Lung (tissue), 17 donors: ENCODE measurements at places on chromosomes 6 and 20. TPM values are rescaled to one million over a fixed set of nuclear protein-coding genes. Genes with fewer than 3 reads are reported as not detected.

DNA sequence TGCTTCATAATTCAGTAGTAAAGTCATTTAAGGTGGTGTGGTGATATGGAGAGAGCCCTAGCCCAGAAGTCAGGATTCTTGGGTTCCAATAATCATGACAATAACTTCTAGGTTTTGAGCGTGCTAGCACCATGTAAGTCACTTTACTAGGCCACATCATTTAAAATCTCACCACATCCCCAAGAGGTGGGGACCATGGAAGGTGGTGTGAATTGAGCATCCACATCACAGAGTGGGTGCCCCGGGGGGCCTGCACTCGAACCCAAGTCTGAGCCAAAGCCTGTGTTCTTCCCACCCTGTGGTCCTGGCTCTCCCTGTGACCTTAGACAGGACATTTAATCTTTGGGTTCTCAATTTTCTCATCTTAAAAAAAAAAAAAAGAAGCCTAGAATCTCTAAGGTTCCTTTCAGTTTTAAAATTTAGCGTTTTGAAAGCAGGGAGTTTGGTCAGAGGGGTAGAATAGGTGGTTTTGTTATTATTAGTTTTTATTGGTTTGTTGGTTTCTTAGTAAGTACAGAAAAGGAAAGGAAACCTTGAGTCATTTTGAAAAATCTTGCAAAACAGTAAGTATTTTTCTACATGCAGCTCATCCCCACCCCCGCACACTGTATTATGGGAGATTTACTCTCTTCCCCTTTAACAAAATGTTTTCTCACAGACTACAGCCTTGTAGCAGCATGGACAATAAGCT lies 26.4 kb downstream of the ARMC2 start:
- peak; percentile 40 for DNase-seq

DNA sequence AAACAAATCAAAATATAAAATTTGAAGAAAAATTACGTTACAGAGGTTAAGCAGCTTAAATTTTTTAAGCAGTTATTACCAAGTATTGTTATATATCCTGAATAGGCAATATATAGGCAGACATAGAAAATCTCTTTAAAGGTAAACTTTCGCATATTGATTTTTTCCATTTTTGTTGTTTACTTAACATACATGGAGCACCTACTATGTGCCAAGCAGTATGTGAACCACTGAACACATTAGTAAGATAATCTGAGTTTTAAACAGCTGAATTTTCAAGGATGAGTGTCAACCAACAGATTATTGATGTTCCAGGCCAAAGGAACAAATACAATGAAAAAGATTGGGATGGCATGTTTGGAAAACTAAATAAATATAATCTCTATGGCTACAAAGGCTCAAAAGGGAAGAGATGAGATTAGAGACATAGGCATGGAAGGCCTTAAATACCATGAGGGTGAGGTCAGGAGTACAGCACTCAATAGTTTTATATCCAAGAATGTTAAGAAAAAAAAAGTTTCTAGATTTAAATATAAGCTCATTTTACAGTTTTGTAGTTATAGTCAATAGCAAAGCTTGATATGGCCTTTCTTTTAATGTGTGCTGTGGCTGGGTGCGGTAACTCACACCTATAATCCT lies 277.5 kb downstream of the PTPRK start:
- DNase-seq, result no peak

Gene SH3BGRL2
- polyA plus RNA-seq, result 8.3 TPM

DNA sequence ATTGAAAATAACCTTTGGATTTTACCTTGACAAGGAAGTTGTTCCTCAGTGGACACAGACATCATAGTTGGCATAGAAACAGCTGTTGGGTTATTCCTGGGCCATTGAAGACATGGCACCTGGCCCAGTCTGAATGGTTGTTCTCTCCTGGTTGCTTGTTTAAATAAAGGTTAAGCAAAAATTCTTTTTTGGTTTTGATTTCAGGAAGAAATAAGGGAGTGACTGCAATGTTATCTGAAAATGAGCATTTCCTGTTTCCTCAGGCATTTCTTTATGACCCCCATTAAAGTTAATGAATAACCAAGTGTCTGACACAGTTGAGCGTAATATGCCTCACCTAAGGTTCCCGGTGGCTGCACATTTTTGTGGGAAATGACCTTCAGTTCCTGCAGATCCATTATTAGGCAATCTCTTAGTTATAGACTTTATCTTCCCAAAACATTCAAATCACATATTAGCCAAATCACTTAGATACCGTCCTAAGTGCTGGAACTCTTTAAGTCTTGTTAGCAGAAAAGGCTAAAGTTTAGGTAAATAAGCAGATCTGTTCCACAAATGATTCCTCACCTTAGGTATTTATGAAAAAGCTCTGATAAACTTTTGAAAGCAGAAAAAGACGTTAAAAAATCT lies 648.7 kb upstream of the FLRT3 start:
- DNase-seq, result peak; percentile 67

GRCh38 chr20:46396052-46396740 lies 10.2 kb downstream of the ELMO2 start:
- no peak for DNase-seq

Gene PERP
- polyA plus RNA-seq, result 32.6 TPM

Gene GRM1
- 0.04 TPM for polyA plus RNA-seq

DNA sequence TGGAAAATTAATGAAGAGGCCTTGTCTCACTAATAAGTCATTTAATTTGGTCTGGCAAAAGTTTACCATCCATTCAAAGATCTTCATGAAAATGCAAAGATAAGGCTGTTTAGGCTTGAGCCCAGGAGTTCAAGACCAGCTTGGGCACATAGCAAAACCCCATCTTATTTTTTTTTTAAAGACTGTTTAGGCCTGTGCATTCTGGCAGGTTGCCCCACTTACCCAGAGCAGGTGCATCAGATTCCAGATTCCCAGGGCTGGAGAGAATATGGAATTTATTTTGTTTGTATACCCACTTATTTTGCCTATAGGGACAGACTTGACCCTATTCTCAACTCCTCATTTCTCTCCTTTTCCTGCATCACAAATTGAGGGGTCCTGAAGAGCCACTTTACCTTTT lies 5.7 kb downstream of the FOXO3 start:
- no peak for DNase-seq

Gene RSPO3
- 3.8 TPM for polyA plus RNA-seq

- no peak for DNase-seq
Measured at GRCh38 chr6:165458134-165458533, 148.7 kb upstream of the C6orf118 start.

Gene C20orf141
- polyA plus RNA-seq, result not detected

Gene RGL2
- 75.4 TPM for polyA plus RNA-seq

Gene OR2B2
- not detected for polyA plus RNA-seq

DNA sequence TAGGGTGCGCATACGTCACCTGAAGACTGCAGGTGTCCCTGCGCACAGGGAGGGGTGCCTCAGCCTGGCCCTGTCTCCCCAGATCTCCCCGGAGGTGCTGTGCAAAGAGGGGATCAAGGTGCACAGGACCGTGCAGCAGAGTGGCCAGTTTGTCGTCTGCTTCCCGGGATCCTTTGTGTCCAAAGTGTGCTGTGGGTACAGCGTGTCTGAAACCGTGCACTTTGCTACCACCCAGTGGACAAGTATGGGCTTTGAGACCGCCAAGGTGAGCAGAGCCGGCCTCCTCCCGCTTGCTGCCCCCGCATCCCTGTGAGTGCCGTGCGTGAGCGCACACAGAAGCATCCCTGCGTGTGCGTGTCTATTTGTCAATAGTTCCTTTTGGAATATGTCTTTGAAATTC lies 150.7 kb downstream of the DTNBP1 start:
- no peak for DNase-seq

Gene MCHR2
- not detected for polyA plus RNA-seq

- peak; percentile 10 for DNase-seq
Measured at GRCh38 chr20:40957265-40957760, 71.3 kb upstream of the TOP1 start.

- DNase-seq, result no peak
Measured at GRCh38 chr6:315921-316752, 23.9 kb downstream of the DUSP22 start.

GRCh38 chr6:18215436-18215835 lies 48.9 kb downstream of the DEK start:
- no peak for DNase-seq

GRCh38 chr20:58744836-58745235 lies 52.2 kb downstream of the NPEPL1 start:
- peak; percentile 91 for DNase-seq

Gene MICA
- 28.0 TPM for polyA plus RNA-seq

DNA sequence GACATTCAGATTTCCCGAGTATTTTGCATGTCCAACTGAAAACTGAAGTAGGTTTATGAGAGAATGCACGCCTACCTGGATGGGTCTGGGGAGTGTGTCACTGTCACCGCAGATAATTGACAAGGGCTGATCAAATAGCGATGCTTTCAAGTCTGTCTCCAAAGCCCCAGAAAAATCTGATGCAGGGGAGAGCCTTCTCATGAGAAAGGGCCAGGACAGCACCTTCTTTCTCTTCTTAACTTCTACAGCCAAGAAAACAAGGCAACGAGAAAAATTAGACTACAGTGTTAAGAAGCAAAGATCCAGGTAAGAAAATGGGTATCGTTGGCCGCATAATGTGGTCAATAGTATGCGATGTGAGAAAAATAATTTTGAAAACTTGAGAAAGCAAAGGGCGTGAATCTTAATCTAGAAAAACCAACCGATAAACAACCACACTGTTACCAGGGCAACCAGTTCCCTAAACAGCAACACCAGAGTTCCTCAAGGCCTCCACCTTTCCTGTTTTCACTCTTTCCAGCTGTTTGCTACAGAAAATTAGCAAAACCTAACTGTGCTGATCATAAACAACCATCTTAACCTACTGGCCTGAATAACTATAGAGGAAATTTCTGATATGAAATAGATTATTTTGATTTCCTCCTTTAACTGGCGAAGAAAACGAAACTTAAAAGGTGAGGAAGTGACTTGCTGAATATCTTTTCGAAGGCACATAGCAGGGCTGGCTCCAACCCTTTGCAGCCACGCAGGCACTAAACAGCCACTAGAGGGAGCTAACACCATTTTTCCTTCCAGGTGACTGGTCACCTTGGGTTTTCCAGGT lies 2.6 kb downstream of the TAGAP start:
- DNase-seq, result peak; percentile 71

- no peak for DNase-seq
Measured at GRCh38 chr20:19855416-19855815, 97.4 kb downstream of the RIN2 start.

- DNase-seq, result no peak
Measured at GRCh38 chr20:5947276-5947675, 3.1 kb downstream of the TRMT6 start.

Gene NSFL1C
- 63.3 TPM for polyA plus RNA-seq

GRCh38 chr6:47715782-47716181 lies 17.4 kb downstream of the ADGRF4 start:
- no peak for DNase-seq

Gene SERPINB6
- polyA plus RNA-seq, result 129 TPM

DNA sequence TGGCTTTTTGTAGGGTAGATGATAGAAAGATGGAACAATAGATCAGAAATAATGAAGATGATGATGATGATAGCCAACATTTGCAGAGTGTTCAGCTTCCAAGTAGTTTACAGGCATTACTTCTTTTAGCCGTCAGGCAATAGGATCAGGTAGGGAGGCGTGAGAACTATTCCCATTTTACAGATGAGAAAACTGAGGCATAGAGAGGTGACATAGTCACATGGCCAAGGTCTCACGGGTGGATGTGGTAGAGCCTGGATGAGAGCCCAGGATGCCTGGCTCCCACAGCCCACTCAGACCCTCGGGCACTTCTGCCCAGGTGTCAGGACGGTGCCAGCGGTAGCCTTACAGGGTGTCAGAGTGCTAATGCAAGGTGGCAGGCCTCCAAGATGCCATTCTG lies 26.0 kb upstream of the TM9SF4 start:
- DNase-seq, result no peak

Gene TMEM30A
- 46.4 TPM for polyA plus RNA-seq

DNA sequence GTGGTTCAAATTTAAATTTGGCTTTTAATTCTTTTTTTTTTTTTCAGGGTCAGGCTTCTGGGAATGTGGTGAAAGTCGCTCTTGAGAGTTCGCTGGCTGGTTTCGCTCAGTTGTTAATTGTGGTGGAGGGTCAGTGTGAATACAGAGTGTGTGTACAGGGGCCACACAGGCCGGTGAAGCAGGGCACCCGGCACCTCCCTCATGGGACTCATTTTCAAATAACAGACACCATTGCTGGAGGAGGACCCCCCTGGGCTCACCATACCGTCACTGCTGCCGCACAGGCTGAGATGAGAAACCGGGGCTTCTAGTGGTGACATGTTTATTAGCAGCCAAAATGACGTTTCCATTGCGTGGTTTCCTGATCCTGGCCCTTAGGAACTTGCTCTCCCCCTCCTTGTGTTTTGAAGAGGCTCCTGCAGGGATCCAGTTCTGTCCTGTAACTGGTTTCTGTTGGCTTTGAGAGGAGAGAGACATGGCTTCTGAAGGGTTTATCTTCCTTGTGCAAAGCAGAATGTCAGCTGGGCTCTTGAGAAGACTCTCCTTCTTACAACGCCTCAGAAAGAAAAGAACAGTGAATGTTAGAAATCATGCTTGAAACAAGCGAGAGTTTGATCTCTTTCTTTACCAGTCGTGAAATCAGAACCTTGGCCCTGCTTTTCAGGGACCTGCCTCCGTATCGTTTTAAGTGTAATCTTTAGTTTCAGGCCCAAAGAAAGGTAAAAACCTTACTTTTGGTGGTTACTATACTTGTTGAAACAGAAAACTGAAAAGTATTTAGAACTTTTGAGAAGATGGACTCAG lies 37.8 kb downstream of the DUSP22 start:
- peak; percentile 74 for DNase-seq

DNA sequence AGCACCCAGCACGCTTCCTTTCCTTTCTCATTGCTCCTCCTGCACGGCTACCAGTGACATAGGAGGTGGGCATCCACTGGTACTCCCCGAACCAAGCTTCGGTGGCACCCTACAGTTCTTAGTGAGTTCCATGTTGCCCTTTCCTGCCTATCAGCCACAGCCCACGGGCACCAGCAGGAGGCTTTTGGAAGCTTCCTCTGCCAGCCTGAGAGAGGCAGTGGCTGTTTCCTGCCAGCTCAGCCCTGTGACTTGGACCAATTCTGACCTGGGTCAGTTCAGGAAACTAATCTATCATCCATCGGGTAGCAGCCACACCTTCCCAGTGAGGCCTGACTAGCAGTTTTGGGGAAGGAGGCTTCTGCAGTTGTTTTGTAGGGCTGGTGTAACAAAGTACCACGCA lies 176.4 kb upstream of the UST start:
- no peak for DNase-seq

Gene TSHZ2
- polyA plus RNA-seq, result 0.93 TPM

DNA sequence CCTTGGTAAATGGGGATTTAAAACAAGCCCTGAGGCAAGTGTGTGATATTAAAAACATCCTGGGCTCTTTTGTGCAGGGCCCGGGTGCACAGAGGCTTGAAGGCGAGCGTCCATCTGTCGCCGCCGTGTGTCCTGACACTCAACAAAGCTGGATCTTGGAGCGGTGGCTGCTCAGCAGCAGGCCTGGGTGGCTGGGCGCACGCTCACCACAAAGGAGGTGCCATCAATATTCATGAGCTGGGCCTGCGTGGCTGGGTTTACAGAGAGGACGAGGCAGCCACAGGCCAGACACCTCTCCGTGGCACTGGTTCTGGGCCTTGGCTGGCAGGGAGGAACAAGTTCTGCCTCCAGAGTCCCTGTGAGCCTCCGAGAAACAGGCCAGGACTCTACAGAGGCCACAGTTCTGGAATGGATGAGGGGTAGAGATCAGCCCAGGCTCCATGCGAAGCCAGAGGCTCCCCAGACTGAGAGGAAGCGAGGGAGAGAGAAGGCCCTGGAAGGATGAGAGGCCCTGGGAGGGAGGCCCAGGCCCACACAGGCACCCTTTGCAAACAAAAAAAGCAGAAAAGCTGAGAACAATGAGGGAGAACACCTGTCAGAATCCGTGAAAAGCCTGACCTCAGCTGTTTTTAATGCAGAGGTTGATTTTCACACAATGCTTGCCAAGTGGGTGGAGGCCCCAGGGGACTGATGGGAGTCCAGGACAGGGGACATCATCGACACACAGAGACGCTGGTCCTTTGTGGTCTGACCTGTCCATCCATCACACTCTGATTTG lies 21.9 kb downstream of the BHLHE23 start:
- no peak for DNase-seq
